ENCODE measurements at places on chromosomes 6 and 20. TPM values are rescaled to one million over a fixed set of nuclear protein-coding genes. Genes with fewer than 3 reads are reported as not detected.

DNA sequence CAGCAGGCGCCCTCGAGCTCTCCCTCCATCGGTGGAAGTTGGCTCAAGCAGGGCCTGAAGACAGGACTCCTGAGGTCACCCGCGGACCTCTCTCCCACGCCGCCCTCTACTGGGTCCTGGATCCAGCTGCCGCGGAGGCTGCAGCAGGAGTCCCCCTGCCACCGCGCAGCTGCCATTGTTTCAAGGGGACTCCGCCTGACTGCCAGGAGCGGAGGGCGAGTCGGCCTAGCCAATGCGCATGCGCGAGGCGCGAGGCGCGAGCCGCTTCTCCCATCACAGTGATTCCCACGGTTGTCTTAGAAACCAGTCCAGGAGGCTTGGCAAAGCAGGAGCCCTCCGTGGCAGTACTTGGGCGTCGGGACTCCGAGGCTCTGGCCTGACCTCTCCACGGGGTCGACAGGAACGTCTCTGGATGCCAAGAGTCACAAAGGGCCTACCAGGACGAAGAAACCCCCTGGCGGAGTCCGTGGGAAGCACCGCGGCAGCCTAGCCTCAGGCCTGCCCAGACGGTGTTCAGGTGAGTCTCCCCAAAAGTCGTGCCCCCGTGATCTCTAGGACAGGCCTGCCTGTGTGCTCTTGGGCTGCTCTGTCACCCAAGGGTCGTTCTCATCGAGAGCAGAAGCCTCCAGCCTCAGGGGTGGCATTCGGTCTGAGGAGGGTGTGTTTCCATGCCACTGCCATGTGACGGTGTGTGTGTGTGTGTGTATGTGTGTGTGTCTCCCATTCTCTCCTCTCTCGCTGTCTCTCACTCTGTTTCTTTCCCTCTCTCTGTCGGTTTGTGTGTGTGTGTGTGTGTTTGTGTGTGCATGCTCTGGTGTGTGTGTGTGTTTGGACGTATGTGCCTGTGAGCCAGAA, 290.6 kb upstream of the ZNF337 start:
- H3K27me3 ChIP-seq: no peaks in the 10 kb centered on the region
- H3K27ac ChIP-seq: no peak overlapping the region
- no peaks in the 10 kb centered on the region for H3K4me1 ChIP-seq
- DNase-seq: peak; percentile 75
- no peaks in the 10 kb centered on the region for H3K36me3 ChIP-seq

DNA sequence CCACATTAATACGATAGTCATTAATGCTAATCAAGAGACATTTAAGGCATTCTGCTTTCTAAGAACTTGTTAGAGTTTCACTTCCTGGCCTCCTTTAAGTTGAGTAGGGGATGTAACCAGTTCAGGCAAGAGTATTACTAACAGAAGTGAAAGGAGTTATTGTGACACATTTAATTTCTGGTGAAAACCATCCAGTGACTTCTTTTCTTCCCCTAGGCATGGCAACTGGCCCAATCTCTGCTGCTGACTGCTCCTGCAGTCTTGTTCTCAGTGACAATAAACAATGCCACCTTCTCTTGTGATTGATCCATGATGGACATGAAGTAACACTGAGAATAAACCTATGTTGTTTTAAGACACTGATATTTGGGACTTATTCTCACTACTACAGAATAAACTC, 130.9 kb upstream of the DEFB112 start:
- H3K27ac ChIP-seq: no peak overlapping the region
- H3K4me1 ChIP-seq: no peaks in the 10 kb centered on the region
- no peak overlapping the region for H3K4me3 ChIP-seq
- no peak for DNase-seq
- H3K27me3 ChIP-seq: no peaks in the 10 kb centered on the region

The GRM1 gene
- total RNA-seq: under 0.01 TPM

GRCh38 chr20:63175038-63175895, 40.7 kb downstream of the YTHDF1 start:
- no peak overlapping the region for H3K27ac ChIP-seq
- H3K36me3 ChIP-seq: no peaks in the 10 kb centered on the region
- no peaks in the 10 kb centered on the region for H3K4me1 ChIP-seq
- no peak for DNase-seq

GRCh38 chr6:75428204-75428603, 65.4 kb downstream of the FILIP1 start:
- H3K36me3 ChIP-seq: no peaks in the 10 kb centered on the region
- no peaks in the 10 kb centered on the region for H3K27me3 ChIP-seq
- peaks cover 2% of the 10 kb centered on the region for H3K4me1 ChIP-seq
- no peak overlapping the region for H3K27ac ChIP-seq
- no peak for DNase-seq
- H3K4me3 ChIP-seq: no peak overlapping the region

The TPX2 gene
- 16.2 TPM for total RNA-seq

DNA sequence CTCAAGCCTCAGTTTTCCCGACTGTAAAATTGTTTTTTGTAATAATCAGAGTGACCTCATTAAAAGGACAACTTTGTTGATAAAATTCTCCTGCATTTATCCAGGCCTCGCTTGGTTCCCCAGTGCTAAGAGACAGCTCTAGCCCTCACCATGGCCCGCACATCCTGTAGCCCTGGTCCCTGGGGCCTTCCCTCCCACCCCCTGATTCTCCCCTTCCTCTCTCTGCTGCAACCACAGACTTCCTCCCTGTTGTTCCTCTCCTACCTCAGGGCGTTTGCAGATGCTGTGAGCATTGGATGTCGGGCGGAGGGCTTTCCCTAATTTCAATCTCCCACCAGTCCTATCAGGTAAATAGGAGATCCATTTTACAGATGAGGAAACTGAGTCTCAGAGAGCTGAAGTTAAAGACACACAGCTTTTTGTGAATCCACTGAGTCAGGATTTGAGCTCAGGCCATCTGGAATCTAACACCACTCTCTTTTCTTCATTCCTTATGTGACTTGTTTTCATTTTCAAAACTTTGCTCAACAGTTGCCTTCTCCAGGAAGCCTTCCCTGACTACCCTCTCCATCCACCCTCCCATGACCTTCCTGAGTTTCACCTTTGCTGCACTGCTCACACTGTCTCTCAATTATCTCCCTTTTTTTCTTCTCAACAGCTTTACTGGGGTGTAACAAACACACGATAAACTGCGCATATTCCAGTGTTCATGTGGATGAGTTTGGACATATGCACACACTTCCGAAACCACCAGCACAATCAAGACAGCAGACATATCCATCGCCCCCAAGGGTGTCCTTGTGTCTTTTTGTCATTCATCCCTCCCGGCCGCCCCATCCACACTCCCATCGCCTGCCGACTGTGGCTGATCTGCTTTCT, 107.1 kb downstream of the CEBPB start:
- DNase-seq: peak; percentile 31
- H3K4me3 ChIP-seq: no peak overlapping the region
- no peak overlapping the region for H3K27ac ChIP-seq
- H3K36me3 ChIP-seq: no peaks in the 10 kb centered on the region

DNA sequence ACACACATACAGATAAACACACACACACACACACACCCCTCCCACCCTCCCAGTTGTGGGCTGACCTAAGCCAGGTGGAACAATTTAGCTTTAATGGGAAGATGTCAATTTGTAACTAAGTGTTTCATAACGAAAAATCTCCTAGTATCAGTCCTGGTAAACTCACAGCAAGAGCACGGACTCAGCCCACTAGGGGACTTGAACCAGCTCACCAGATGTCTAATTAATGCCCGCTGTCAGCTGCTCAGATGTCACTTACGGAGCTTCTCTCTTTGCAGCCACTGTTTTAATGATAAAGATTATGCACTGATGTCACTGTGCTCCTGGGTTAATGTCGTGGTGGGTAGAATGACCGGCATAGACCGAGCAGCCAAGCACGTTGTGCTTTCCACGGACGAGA, 116.6 kb upstream of the INSM1 start:
- H3K27ac ChIP-seq: no peak overlapping the region
- H3K4me1 ChIP-seq: no peaks in the 10 kb centered on the region
- no peak overlapping the region for H3K4me3 ChIP-seq
- peaks cover 4% of the 10 kb centered on the region for H3K27me3 ChIP-seq
- DNase-seq: peak; percentile 27
- no peaks in the 10 kb centered on the region for H3K36me3 ChIP-seq

GRCh38 chr6:75130784-75131183, 75.1 kb downstream of the COL12A1 start:
- H3K27ac ChIP-seq: peak overlapping the region; percentile 25
- H3K36me3 ChIP-seq: peaks cover 100% of the 10 kb centered on the region
- no peak overlapping the region for H3K4me3 ChIP-seq
- H3K4me1 ChIP-seq: peaks cover 3% of the 10 kb centered on the region
- no peaks in the 10 kb centered on the region for H3K27me3 ChIP-seq
- no peak for DNase-seq

DNA sequence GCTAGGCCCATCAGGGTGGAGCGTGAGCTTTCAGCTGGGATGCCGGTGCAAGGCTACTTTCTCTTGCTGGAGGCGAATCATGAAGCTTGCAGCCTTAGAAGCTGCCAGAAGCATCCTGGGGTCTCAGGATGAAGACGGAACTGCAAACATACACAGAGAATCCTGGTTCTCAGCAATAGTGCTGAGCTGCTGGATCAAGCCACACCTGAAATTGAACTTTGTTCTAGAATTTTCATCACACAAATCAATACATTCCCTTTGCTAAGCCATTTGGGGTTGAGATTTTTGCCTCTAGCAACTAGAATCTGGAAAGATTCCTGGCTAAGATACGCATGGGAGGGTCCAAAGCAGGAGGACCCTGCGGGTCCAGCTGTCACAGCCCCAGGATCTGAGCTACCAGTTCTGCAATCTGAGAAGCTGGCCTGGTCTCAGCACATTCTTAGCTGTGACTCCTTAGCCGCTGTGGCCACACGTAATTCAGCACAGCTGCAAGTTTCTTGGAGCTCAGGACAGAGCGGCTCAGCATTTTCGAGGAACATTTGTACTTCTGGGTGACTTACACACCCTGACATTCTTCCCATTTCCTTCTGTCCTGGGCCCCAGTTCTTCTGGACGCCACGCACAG, 6.6 kb upstream of the ARFGAP1 start:
- H3K4me1 ChIP-seq: peaks cover 3% of the 10 kb centered on the region
- H3K4me3 ChIP-seq: no peak overlapping the region
- no peak for DNase-seq
- H3K27me3 ChIP-seq: peaks cover 45% of the 10 kb centered on the region
- H3K36me3 ChIP-seq: no peaks in the 10 kb centered on the region

DNA sequence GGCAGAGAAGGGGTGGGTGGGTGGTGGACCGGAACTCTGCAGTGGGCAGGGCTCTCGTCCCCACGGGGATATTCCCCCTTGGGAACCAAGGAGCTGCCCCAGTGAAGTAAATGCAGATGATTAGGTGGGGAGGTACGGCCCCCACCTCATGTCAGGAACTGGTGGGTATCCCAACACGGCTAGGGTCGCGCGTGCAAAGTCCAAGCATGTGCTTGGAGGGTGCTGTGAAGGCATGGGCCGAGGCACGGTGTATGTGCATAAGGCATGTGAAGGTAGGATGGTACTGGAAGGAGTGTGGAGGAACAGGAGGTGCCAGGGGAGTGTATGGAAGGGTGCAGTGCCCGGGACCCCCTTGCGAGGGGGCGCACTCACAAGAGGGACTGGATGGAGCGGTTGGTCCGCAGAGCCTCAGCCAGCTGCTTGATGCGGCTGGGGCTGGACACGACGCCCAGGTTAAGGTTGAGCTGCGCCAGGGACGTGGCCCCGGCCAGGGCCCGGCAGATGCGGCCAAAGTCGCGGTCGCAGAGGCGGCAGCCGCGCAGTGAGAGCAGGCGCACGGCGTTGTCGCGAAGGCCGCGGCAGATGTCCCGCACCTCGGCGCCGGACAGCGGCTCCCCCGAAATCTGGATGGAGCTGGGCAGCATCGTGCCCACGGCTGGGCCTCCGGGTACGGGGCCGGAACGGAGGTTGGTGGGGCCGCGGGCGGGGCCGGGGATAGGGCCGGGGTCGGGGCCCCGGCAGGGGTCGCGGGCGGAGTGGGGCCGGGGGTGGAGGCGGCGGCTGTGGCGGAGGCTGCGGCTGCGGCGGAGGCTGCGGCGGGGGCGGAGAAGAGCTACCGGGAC, 783 bp downstream of the LRRC73 start:
- no peak overlapping the region for H3K27ac ChIP-seq
- H3K36me3 ChIP-seq: peaks cover 47% of the 10 kb centered on the region
- DNase-seq: no peak
- H3K4me1 ChIP-seq: peaks cover 17% of the 10 kb centered on the region

GRCh38 chr20:15302075-15302474, 964.7 kb upstream of the FLRT3 start:
- no peaks in the 10 kb centered on the region for H3K27me3 ChIP-seq
- H3K27ac ChIP-seq: no peak overlapping the region
- H3K36me3 ChIP-seq: no peaks in the 10 kb centered on the region

DNA sequence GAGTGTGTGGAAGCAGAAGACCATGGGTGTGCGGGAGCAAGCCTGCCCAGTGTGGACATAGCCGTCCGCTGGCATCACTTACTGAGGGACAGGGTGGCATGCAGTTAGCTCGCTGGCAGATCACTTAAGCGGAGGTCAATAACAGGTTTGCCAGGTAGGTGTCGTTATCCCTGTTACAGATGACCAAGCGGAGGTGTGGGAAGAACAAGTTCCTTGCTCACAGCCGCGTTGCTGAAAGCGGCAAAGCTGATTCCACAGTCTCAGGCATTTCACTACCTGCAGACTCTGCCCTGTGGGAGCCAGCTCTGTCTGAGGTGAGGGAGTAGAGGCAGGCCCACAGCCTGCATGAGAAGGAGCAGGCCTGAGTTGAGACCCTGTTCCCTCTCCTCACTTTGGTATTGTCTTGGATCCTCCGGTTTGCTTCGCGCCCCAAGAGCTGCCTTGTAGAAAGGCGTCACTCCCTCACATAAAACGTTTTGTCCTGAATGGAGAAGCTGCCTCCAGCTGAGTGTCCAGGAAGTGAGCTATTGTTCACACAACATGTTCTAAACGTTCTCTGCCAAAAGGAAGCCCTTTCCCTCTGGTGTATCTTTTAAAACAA, 96.9 kb downstream of the TCP11 start:
- H3K36me3 ChIP-seq: no peaks in the 10 kb centered on the region
- H3K27ac ChIP-seq: no peak overlapping the region
- H3K4me3 ChIP-seq: no peak overlapping the region
- DNase-seq: no peak

DNA sequence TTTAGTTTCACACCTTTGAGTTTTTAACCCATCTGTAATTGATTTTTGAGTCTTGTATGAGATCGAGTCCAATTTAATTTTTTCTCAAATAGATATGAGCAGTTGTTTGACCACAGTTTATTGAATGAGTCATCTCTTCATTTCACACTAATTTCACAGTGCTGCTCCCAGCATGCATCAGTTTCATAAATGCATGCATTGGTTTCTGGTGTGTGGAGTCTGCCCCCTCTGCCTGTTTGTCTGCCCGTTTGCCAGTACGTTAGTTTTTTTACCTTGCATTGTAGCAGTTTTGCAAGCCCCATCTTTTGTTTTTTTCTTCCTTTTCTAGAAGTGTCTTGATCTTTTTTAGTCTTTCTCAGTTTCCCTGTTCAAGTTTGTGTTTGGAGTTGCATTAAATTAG, 11.9 kb downstream of the SLX4IP start:
- H3K27me3 ChIP-seq: no peaks in the 10 kb centered on the region
- H3K4me3 ChIP-seq: peak overlapping the region; percentile 52
- H3K4me1 ChIP-seq: no peaks in the 10 kb centered on the region
- DNase-seq: peak; percentile 60
- no peak overlapping the region for H3K27ac ChIP-seq

- H3K27me3 ChIP-seq: no peaks in the 10 kb centered on the region
- H3K4me1 ChIP-seq: no peaks in the 10 kb centered on the region
- H3K4me3 ChIP-seq: no peak overlapping the region
- H3K27ac ChIP-seq: no peak overlapping the region
- DNase-seq: no peak
Measured at GRCh38 chr6:52981222-52981900, 13.7 kb downstream of the GSTA4 start.

Data from osteoblast (primary cell).